Activated CD4-positive, alpha-beta T cell treated with anti-CD3 and anti-CD28 coated beads, Interleukin-10, Interleukin-2, amounts not matched to agents 100 ng/mL and 50 ng/mL, durations not matched to agents 16 hours and 8 hours (primary cell): ENCODE measurements at places on chromosomes 12 and 14.

DNA sequence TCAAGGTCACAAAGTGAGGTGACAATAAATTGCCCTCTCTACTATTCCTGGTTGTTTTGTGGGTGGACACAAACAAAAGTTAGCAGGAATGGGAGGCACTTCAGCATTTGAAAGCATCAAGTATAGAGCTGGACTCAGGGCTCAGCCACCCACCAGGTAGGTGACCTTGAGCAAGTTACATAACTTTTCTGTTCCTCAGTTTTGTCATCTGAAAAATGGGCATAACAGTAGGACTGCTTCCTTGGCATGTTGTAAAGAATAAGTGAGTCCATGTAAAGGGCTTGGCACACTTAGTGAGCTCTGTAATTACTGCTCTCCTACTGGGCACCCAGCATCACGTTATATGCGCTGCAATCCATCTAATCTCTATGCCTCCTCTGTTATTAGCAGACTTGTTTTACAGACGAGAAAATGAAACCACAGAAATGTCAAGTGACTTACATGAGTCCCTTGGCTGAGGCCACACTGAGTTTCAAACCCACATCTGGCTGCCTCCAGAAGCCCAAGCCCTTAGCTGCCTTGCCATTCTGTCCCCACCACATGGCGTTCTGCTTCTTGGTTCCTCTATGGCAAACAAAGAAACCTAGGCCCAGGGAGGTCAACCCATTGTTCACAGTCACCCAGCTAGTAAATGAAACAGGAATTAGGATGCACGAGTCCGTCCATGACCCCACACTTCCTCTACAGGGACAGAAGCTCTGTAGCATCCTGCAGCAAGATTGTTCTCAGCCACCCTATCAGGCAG is 63.2 kb upstream of the SLC24A4 start:
- peak; percentile 12 for DNase-seq

DNA sequence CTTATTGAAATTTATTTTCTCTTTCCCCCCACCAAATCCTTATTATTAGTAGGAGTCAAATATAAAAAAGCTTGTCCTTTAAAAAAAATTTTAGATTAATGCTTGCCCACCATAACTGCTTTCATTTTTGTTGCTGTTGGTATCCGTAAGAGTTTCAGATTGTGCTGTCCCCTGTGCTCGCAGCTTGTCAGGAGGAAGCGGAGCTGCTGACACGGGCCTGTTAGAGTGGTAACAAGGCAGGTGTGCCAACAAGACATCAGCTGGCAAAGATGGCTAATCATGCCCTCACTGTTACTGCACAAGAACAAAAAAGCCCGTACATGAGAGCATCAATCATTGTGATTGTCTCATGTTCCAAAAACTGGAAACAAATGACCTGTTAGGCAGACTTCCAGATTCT is 148.4 kb downstream of the ALG10B start:
- no peak for DNase-seq

GRCh38 chr12:110936367-110937103 is 16.2 kb upstream of the MYL2 start:
- no peak for DNase-seq

DNA sequence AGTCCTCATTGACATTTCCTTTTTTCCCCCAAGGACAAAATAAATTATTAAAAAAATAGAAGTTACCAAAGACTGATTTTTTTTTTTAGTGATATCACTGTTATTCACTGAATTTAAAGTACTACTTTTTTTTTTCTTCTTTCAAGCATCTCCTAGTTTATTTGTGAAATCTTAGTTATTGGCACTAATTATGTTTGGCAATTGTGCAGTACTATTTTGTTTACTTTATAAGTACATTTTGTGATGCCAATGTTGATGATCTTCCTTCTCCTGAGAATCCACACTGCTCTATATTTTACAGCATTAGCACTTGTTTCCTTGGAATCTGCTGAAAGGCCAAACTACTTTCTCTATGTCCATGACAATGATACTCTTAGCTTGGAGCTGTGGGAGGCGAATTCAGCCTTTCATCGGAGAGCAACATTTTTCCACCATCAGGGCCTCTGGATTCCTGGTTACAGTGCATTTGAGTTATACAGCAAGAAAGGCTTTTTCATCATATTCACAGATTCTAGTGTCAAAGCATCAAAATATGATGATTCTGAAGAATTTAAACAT is 123.8 kb upstream of the PTPRQ start:
- DNase-seq: no peak

DNA sequence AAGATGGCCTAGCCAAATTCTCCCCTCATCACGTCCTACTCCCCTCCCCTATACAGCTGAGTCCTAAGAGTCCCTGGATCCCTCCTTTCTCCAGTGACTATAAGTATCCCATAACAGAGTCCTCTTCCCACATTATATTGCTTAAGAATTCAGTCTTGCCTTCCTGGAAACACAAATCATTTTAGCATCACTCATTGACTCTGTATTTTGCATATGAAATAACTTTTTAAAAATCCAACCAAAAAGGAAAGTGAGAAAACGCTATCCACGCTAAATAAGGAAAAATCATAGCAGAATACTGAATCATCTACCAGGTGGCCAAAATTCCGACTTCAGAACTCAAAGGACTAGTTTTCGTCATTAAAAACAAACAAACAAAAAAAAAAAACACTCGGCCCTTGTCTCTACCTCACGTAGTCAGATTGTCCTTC is 130.2 kb downstream of the GCH1 start:
- DNase-seq: no peak

DNA sequence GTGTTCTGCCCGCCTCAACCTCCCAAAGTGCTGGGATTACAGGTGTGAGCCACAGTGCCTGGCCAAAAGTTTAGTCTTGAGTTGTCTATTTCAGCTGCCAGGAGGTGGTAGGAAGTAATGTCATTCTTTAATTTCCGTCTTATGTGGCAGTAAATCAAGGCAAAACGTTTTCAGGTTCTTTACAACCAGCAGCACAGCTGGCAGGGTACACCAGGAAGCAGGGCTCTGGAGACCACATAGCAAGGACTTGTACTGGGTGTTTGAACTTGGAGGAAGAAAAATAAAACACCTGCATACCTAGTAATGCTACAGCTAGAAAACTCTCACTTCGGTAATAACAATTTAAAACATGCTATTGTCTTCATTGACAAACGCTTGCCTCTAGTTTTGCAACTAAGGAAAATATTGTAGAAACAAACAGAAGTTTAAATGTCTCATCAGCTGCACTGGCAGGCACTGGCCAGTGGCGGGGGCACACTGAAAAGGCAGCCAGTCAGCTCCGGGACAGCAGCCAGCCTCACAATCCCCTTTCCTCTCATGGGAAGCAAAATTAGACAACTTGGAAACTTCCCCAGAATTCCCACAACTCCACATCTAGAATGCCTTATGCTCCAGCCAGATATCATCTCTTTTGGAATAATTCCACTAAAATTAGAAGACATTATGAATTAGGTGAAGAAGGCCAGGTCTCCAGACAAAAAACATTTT is 72.2 kb downstream of the CLIP1 start:
- no peak for DNase-seq

DNA sequence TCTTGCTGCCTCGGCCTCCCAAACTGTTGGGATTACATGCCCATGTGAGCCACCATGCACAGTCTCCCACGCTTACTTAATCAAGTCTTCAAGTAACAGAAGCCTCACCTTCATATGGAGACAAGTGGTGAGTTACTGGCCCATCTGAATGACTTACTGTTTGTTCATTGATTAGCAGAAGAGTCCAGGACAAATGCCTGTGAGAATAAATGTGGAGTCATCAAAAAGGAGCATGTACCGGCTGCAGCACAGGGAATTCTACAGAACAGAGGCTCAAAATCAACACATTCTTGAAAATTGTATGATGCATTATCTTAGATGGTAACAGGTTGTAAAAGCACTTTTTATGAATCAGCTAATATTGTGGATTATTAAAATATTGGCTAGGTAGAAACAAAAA is 72.5 kb upstream of the FERMT2 start:
- DNase-seq: no peak

DNA sequence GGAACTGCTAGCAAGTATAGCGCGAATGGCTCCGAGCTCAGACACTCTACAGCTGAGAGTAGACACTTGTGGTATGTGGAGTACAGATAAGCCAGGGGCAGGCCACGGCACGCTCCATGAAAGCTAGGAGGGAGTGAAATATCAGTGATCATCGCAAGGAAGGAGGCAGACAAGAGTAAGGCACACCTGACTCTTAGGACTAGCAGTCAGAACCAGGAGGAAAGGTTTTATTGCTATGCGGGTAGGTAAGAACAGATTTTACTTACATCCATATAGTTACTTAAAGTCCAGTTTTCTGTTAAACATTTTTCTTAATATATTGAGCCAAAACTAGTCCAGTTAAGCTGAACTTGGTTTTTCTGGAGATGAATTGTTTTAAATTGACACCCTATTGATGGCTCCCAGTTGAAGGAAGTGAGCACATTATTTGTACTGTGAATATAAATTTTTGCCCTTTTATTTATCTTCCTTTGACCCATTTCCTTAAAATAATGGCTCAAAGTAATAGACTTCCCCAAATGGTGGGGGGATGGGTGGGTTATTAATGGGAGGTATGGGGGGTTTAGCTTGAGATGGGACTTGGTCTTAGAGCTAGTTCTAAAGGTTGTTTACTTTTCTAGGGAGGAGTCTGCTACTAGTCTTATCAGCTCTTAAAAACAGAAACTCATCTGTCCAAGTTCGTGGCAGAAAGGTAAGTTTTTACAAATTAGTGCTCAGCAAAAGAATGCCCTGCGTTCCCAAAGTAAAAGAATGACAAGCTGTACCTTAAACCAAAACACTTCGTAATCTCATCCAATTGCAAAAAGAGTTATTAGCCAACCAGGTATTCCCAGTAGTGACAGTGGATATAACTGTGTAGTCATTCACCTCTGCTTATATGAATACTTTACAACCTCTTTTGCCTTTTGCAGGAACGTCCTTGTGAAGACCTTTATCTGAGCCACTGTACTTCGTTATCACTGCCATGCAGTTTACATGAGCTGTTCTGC is 5.8 kb downstream of the HNRNPA1 start:
- no peak for DNase-seq

DNA sequence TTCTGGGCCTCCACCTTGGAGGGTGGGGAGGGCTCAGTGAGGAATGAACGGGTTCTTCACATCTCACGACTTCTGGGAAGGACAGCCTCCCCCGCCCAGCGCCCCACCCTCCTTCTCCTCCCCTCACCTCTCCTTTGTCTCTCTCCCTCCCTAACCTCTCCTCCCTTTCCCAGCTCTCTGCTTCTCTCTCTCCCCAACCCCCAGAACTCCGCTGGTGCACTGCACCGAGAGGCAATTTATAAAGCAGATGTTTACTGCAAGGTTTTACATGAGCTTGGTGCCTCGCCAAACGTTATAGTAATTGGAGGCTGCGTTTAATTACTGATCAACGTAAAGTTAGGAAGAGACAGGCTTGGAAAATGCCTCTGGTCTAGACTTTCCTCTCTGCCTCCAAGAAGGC is 42.9 kb upstream of the FAM222A start:
- DNase-seq: no peak

- peak; percentile 69 for DNase-seq
These were observed 9.2 kb downstream of the NIN start for GRCh38 chr14:50821510-50822464.

GRCh38 chr12:96350982-96351381 is 49.3 kb downstream of the CDK17 start:
- peak; percentile 44 for DNase-seq

- DNase-seq: no peak
These were observed 318.7 kb downstream of the TMEM121 start for GRCh38 chr14:105844810-105845724.

DNA sequence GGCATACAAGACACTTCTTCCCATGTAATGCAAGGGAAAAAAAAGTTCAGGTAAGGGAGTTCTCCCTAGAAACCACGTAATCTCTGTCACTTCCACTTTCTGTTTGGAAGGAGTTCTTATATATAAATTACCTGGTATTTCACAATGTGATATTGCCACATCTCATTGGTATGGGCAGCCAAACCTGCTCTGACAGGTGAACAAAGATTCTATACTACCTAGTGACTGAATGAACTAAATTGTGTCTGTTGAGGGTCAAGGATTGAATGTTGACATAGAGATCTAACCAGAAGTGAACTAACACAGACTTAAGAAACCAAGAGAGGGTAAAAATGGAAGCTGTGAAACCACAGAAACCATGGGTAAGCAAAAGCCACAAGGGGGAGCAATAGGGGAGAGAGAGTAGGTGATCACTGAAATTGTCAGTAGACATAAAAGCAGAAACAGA is 161.3 kb downstream of the RPL10L start:
- DNase-seq: peak; percentile 21
